Naive thymus-derived CD4-positive, alpha-beta T cell (primary cell): ENCODE measurements at places on chromosomes 13 and 19. TPM values are rescaled to one million over a fixed set of nuclear protein-coding genes. Genes with fewer than 3 reads are reported as not detected.

DNA sequence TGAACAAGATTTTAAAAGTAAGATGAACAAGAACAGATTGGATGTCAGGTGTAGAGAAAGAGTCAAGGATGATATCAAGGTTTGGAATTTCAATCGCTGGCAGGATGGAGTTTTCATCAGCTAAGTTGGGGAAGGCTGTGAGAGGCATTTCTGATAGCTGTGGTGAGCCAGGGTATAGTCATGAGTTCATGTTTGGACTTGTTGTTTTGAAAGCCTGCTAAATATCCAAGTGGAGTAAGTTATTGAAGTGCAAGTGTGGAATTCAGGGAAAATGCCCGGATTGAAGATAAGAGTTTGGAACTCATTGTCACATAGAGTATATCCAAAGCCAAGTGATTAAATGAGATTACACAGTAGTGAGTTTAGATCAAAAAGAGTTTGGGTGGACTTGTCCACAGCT lies 11.0 kb upstream of the EPSTI1 start:
- no peak for DNase-seq

DNA sequence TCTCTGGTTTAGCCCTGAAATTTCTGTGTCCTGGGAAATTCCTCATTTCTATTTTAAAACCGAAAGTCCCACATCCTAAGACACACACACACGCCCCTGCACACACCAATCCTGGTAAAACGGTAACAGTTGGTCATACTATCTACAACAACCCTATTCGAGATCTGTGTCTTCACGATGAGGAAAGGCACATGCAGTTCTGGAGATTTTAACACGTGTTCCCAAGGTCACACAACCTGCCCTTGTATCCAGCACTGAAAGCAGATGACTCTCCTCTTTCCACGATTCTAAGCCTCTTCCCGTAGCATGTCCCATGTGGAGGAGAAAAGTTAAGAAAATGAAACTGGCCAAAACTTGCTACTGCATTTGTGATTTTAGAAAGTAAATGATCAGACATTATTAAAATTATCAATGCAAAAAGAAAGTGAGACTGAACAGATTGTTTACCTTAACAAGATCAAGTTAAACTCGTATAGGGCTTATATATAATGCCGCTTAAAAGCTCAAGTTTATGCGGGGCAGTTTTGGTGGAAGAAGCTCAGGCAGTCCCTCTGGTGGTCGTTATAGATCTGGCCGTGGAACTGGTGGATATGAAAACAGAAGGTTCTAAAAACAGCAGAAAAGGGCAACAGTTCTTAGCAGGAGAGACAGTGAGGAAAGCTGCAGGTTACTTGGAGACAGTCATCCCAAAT lies 32.7 kb downstream of the VSTM1 start:
- DNase-seq, result no peak

GRCh38 chr13:100529666-100530377 lies 58.8 kb downstream of the GGACT start:
- no peak for DNase-seq

MAP4K1 gene
- 287 and 313 TPM in 2 replicates for total RNA-seq

GRCh38 chr13:26785838-26786630 lies 25.4 kb upstream of the GPR12 start:
- DNase-seq, result peak; percentile 22

GRCh38 chr19:29943615-29944014 lies 1.6 kb downstream of the URI1 start:
- no peak for DNase-seq

- DNase-seq, result no peak
Measured at GRCh38 chr13:77338961-77339401, 12.1 kb upstream of the MYCBP2 start.
